ENCODE measurements at places on chromosomes 2 and 18. TPM values are rescaled to one million over a fixed set of nuclear protein-coding genes. Genes with fewer than 3 reads are reported as not detected.

DNA sequence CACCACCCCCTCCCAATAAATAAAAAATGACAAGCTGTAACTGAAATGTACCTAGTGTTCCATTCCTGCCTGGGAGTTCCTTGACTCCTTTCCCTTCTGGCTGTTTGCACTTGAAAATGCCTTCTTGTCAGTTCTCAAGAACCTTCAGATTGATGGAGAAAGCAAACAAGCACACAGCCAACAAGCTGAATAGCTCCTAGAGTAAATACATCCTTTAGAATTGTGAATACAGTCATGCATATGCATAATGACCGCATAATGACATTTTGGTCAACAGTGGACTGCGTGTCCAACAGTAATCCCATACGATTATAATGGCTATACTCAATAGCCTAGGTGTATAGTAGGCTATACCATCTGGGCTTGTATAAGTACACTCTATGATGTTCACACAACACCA lies 97.0 kb downstream of the LYPD6 start:
- no peak for DNase-seq

- no peak for DNase-seq
Measured at GRCh38 chr2:223058952-223059716, 7.1 kb downstream of the KCNE4 start.

DNA sequence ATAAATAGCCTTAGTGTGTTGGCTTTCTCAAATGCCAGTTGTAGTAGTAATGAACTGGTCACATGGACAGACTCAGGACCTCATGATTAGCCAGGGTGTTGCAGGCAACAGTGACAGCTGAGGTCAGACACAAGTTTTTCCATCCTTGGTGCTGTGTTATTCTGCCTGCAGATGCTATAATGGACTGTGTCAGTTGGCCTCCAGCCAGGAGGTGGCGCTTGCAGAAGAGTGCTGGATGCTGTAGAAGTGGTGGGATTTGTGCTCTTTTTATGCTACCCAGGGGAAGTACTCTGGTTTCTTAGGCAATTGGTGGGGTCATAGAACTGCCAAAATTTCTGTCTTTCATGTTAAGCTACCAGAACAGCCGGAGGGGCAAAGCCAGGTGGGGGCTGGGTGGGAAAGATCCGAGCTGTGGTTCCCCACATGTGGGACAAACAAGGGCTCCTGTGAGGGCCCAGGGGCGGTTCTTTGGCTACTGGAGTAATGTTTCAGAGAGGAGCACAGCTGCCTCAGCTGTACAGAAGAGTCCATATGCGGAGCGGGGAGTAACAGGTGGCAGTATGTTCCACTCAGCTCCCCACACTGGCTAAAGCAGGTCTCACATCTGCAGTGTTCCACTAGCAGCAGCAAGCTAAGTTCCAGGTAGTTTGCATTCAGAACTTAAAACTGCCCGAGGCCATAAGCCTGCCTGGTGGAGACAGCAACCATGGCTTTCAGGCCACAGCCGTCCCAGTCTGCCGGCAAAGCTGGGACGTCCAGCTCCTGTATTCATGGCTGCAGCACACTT lies 104.4 kb downstream of the GULP1 start:
- no peak for DNase-seq

DNA sequence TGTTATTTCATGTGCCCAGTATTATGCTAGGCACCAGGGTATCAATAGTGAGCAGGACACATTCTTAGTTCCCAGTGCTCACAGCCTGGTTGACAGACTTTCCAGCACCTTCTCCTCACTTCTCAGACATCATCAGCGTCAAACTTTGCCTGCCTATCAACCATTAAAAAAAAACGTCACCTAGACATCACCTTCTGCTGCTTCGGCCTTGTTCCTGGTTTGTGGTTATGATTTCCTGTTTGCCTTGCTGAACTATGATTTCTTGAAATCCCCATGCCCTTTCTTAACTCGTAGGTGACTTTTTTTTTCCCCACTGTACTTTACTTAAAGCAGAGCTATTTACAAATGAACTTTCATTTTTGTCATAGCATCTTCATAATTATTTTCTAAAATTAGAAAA lies 60.4 kb upstream of the NABP1 start:
- peak; percentile 69 for DNase-seq

C2orf66 gene
- not detected for polyA plus RNA-seq
